Stimulated activated CD8-positive, alpha-beta memory T cell treated with anti-CD3 and anti-CD28 coated beads, Interleukin-15, amount 100 ng/mL, for 1 hour (primary cell): ENCODE measurements at places on chromosomes 1 and 21.

DNA sequence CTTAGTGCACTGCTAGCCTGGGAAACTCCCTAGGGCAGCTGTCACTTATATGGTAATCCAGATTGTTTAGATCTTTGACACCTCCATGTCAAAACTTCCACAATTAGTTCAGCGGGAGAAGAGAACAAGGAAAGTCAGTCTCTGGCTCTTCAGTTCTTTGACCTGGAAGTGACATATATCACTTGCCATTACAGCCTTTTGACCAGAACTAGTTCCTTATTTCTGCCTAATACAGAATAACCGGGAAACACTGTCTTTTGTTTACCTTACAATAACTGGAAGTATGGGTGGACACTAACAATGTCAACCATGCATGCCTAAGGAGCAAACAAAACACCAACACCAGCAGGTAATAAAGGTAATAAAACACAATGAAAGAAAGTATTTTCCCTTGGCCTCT lies 68.3 kb downstream of the C4BPA start:
- DNase-seq = no peak

DNA sequence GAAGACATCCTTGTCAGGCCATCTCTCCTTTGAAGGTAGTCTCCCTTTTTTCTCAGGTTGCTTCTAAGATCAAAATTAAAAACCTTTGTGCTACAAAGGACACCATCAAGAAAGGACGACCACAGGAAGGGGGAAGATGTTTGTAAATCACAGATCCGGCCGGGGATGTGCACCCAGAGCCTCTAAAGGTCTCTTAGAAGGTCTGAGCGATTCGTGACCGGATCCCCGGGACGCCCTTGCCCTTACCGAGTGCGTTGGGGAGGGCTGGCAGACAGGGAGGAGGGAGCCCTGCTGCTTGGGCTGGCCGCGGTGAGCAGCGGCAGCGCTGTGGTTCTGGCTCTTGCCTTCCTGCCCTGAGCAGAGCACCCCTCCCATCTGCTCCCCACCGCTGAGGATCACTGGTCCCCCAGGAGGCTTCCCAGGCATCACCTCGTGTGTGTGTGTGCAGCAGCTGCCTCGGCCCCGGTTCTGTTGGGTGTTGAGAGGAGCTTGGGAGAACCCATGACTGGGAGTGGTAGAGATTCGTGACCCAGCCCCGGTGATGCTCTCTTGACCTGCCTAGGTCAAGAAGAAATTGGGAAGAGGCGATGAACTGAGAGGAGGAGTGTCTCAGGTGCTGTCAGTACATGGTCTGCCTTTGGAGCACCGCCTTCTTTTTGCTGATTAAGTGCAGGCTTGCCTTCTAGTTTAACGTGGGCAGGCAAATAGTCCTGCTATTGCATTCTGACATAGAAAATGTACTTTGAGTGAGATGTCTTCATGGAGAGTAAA lies 34.5 kb downstream of the AGPAT3 start:
- DNase-seq = no peak

DNA sequence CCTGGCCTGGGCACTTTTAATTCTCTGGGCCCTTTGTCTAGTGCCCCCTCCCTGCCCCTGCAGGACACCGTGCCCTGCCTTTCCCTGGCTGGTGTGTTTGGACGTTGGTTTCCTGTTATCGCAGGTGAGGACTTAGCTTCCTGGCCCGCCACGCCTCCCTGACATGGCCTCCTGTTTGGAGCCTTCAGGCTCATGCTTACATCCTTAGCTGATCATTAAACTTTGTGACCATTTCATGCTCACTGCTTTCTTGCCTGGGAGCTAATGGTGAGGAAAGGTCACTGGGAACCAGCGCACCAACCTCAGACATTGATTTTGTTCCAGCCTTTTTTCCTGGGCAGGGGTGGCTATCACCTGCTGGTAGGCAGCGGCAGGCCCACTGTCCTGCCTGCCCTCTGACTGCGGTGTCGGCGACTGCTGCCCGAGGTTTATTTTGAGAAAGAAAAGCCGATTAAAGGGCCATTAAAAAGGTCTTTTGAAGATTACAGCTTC lies 3.7 kb downstream of the PFKL start:
- no peak for DNase-seq

DNA sequence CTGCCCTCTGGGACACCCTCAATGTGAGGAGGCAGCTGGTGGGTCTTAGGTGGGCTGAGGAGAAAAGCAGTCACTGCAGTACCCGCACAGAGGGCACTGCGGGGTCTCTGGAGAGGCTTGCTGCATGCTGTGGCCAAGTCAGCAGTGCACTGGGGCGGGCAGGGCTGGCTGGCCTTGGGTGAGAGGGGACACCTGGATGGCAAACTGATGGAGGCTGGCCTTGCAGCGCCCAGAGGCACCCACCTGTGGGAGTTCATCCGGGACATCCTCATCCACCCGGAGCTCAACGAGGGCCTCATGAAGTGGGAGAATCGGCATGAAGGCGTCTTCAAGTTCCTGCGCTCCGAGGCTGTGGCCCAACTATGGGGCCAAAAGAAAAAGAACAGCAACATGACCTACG lies 3.2 kb downstream of the ELF3 start:
- no peak for DNase-seq

DNA sequence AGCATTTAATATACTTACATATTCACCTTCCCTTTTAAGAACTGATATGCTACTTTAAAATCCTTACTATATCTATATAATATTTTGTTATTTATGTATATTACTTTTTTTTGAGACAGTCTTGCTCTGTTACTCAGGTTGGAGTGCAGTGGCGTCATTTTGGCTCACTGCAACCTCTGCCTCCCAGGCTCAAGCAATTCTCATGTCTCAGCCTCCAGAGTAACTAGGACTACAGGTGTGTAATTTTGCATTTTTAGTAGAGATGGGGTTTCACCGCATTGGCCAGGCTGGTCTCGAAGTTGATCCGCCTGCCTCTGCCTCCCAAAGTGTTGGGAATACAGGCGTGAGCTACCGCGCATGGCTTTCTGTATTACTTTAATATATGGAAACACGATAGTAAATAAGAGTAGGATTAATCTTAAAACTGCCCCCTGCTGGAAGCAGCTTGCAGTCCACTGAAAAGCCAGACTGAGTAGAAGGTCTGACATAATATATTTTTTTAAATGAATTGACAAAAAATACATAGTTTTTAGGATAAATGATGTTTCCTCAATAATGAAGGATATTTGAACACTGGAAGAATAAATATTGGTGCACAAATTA lies 24.4 kb downstream of the RCAN3 start:
- no peak for DNase-seq

GRCh38 chr1:30147188-30147587 lies 576.2 kb downstream of the MATN1 start:
- DNase-seq = no peak

- DNase-seq = no peak
These were observed 425 bp downstream of the DDR2 start for GRCh38 chr1:162632698-162633080.

DNA sequence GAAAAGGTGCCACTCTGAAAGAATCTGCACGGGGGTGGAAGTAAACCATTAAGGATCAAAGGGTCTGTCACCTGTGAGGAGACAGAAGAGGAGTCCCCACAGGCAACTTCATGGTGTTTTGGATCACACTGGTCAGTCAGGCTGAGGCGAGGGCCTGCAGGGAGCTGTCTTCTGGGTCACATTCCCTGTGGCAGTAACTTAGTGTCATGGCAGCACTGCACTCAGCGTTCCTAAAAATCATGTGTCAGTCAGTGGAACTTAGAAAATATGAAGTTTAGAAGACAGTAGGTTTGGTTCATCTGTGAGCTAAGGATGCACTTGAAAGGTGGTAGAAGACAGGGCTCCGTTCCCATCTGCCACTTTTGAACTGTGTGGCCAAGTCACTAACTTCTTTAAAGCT lies 43.5 kb upstream of the CD101 start:
- no peak for DNase-seq

- no peak for DNase-seq
These were observed 217.8 kb upstream of the HOOK1 start for GRCh38 chr1:59596956-59597355.

DNA sequence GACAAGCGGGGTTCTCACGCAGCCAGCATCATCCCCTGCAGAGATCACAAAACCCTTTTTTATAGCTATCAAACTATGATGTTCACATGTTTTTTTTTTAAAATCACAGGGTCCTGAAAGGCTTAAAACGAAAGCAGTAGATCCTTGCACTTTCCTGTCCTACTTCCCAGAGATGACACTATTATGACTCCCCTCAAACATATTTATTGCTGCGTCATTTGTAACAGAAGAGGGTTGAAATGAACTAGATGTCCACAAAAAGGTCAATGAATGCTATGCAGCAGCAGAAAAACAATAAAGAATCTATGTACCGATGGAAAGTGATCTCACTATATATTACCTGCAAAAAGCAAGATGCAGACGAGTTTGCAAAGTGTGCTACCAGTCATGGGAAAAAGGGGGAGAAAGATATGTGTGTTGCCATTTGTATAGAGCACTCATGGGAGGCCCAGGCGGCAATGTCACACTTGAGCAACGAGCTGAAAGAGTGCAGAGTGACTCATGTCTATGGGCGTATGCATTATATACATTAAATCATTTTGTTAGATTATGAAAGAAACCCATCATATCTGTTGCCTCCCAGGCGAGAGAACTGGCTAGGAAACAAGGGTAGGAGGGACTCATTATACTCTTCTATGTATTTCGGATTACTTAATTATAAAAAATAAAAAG lies 68.9 kb upstream of the PARP1 start:
- DNase-seq = no peak

- DNase-seq = no peak
These were observed 16.1 kb downstream of the PARS2 start for GRCh38 chr1:54748094-54748835.

DNA sequence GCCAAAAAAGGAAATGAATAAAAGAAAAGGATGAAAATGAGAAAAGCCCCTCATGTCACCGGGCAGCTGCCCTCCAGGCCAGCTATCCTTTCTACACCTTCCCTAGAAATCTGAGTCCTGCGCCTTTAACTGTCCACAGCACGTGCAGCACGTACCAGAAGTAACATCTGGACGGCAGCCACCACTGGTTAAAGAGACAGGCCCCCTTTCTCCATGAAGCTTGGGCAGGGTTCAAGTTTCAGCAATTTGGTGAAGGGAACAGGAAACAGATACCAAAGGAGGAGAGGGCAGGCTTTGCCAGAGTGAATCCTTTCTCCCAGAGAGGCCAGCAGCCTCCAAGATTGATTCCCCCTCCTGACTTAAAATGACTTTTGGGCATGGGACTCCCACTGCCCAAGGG lies 3.6 kb upstream of the KIAA2013 start:
- DNase-seq = no peak

- DNase-seq = no peak
These were observed 9.8 kb downstream of the ERRFI1 start for GRCh38 chr1:8016210-8016894.

DNA sequence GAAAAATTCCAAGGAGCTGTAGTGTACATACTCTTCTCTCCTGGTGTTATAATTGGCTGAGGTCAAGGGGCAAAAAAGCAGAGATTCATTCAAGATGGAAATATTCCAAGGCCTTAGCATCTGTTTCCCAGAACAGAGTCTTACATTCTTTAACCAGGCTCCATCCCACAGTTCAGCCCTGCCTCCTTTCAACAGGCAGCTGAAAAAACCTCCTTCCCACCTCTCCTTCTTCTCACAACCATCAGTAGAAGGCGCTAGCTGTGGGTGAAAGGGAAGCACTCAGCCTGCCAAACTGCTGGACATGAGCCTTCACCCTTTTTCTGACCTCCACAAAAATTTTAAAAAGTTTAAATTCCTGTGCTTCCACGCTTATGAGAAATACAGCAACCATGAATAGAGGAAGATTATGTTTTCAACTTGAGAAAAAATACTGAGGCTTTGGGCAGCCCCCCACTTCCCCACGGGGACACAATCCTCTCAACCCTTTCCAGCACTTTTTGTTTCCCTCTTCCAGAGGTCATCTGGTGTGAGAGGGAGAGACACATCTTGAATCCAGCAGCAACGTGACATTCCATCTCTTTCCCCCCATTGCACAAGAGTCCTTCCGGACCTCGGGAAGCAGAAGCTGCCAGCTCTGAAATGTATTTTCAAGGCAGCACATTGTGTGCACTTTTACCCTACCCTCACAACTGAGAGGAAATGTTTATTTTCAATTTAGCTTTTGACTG lies 43.2 kb upstream of the FMO2 start:
- DNase-seq = no peak

GRCh38 chr1:98458511-98459485 lies 202.7 kb upstream of the SNX7 start:
- DNase-seq = no peak

GRCh38 chr1:17423781-17424245 lies 15.7 kb downstream of the RCC2 start:
- DNase-seq = no peak

GRCh38 chr1:110007046-110007830 lies 22.7 kb downstream of the AHCYL1 start:
- DNase-seq = no peak

- no peak for DNase-seq
These were observed 82.2 kb upstream of the ABCD3 start for GRCh38 chr1:94335950-94336349.

- no peak for DNase-seq
These were observed 8.0 kb downstream of the CYYR1 start for GRCh38 chr21:26565111-26565510.

DNA sequence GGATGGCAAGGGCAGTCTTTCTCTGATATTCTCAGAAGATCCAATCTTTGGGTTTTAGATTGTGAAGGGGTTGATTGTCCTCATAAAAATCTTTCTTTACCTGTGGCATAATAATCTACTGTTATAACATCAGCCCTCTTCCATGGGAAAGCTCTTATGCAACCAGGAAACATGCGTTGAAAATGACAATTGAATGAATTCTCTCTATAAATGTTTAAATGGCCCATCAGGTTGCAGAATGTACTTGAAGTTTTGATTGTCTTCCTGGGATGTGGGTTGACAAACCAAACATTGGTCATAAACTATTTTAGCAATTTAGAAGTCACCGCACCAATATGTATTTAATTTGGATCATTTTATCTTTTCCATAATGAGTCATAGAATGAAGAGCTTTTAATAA lies 31.7 kb upstream of the ITLN1 start:
- no peak for DNase-seq

DNA sequence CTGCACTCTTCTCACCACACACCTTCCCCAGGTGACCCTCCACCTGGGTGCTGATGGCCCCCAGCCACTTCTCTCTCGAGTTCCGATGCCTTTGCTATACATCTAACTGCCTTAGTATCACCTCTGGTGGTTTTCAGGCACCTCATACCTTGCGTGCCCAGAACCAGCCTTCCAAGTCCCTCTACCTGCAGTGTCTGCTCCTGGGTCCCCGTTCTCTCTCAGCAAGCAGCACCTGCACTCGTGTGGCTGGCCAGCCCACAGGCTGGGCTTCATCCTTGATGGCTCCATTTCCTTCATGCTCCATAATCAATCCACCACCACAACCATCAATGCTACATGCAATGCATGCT lies 49.2 kb upstream of the EDN2 start:
- DNase-seq = no peak

GRCh38 chr1:10101929-10102328 lies 69.2 kb downstream of the UBE4B start:
- no peak for DNase-seq
